ENCODE measurements at places on chromosomes 6 and 20. TPM values are rescaled to one million over a fixed set of nuclear protein-coding genes. Genes with fewer than 3 reads are reported as not detected.

The SMOC2 gene
- total RNA-seq, result under 0.01 TPM

The SNRPB gene
- total RNA-seq, result 82.6 TPM

The AKAP12 gene
- 67.4 TPM for total RNA-seq

The CCN6 gene
- total RNA-seq, result not detected
